ENCODE measurements at places on chromosomes 7 and 10.
A peak's percentile ranks its signal among the peaks of the same experiment; 100 is the strongest.

DNA sequence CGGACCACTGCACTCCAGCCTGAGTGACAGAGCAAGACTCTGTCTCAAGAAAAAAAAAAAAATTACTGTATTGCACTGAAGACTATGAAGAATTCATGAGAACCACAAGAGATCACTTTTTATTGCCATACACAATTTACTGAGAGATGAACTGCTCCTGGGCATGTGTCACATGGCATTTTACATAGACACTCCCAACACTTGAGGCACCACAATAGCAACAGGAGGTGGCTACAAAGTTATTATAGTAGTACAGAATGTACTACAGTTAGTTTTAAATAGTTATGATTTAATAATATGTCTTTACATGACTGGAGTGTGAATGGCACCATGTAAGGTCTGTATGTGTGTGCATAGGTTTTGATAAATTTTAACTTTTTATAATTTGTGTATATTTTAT lies 70.6 kb downstream of the KMT2E start:
- no peak for DNase-seq

GRCh38 chr7:88399036-88399435 lies 92.3 kb upstream of the STEAP4 start:
- DNase-seq, result no peak

GRCh38 chr10:97999066-97999922 lies 31.1 kb downstream of the CRTAC1 start:
- no peak for DNase-seq

DNA sequence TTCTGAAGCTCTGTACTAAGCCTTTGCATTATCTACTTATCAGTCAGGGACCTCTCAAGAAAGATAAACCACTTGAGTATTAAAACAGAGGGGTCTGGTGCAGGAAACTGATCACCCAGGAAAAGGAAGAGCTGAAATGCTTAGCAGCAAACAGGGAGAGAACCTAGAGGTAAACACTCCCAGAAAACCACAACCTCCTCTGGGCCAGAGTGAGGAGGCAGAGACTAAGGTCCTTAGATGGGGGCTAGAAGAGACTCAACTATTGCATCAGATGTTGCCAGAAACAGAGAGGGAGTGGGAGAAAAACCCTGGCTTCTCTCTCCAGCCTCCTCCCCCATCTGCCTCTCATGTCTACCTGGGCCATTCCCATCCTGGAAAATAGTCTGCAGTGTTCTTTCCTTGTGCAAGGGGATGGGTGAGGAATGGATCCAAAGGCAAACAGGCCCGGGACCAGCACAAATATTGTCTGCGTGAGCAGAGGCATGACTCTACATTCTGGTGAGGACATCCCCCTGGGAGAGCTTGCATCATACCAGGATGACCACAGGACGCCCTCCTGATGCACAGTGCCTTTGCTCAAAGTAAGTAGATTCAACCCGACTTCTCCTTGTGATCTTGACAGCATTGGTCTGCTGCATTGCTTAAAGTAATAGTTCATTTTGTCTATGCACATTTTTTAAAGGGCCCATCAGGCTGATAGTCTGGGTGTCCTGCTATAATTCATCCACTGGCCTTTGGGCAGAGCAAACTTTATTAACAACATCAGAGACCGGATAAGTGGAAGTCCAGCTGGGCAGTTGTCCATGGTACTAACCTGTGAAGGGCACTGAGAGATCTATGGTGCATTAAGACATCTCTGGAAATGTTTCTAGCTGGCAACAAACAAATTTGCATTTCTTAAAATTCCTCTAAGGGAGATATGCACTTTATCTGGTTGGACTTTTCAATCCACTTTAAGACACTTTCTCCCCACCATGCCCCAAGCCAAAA lies 22.4 kb upstream of the ODAD2 start:
- DNase-seq, result no peak

- DNase-seq, result no peak
These were observed 5.9 kb downstream of the FEZF1 start for GRCh38 chr7:122298618-122299017.

DNA sequence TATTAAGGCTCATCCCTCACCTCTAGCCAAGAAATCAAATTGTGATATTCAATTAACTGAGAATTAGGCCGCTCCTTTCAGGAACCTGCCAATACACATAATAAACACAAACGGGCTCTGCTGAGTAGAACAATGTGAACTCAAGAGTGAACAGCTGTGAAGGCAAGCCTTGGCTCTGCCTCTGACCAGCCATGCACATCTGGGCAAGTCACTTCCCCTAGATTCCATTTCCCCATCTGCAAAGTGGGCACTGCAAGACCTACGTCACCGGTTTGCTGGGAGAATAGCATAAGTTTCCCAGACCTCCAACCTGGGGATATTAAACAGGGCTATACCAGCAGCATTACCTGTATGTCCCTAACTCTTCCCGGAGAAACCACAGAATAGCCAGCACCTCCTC lies 355.2 kb downstream of the TNS3 start:
- no peak for DNase-seq

GRCh38 chr7:83947260-83947659 lies 247.3 kb downstream of the SEMA3A start:
- DNase-seq, result no peak

DNA sequence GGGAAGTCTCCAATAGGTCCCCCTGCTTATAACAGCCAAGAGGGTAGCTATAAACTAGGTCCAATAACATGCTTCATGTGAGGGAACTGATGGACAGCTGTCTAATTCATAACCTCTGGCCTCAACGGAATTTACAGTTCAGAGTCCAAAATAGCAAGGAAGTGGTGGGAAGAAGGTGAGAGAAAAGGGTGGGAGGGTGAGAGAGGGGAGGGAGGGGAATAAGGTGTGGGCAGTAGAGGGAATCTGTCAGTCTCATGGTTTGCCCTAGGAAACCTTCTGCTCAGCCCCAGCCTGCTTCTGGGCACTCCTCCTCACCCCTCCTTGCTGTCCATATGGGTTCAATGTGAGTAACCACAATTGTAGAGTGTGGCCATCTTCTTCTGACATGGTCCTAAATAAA lies 133.4 kb upstream of the ADO start:
- DNase-seq, result no peak

- DNase-seq, result no peak
These were observed 9.3 kb upstream of the GTPBP4 start for GRCh38 chr10:978826-979421.

DNA sequence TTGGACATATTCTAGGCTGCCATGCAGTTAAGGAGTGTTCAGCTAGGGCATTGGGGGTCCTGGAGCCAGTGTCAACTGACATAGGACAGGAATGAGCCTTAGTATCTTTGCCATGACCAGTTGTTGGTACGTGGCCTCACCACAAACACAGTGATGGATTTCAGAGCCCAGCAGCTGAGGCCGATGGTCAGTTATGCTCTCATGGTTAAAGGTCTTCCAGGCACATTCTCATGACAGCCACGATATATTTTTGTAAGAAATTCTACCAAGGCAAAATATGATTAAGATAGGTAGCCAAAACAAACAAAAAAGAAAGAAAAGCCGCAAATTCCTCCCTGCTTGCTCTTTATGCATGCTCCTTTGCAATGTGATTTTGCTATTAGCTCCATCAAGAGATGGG lies 47.8 kb downstream of the CDHR3 start:
- DNase-seq, result no peak

GRCh38 chr7:108291791-108292440 lies 161.8 kb upstream of the LAMB4 start:
- no peak for DNase-seq

GRCh38 chr10:70715853-70716795 lies 43.8 kb downstream of the ADAMTS14 start:
- no peak for DNase-seq

DNA sequence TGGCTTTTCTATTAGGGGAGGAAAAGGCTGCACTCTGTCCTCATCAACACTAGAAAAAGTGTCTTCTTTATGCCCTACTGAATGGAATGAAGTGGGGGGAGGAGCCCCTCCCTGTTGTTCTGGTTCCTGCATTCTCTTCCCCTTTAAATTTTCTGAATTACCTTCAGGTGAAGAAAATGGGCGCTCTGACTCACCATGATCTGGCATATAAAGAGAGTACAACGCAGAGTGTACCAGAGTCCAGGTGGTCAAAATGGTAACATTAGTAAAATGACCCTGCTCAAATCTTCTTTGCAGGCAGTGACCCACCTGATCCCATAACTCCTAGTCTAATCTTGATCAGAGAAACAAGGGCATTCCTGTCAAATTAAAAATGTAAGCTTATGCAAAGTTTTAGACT lies 80.7 kb downstream of the THSD7A start:
- DNase-seq, result no peak

GRCh38 chr7:11592699-11593098 lies 239.3 kb downstream of the THSD7A start:
- no peak for DNase-seq

DNA sequence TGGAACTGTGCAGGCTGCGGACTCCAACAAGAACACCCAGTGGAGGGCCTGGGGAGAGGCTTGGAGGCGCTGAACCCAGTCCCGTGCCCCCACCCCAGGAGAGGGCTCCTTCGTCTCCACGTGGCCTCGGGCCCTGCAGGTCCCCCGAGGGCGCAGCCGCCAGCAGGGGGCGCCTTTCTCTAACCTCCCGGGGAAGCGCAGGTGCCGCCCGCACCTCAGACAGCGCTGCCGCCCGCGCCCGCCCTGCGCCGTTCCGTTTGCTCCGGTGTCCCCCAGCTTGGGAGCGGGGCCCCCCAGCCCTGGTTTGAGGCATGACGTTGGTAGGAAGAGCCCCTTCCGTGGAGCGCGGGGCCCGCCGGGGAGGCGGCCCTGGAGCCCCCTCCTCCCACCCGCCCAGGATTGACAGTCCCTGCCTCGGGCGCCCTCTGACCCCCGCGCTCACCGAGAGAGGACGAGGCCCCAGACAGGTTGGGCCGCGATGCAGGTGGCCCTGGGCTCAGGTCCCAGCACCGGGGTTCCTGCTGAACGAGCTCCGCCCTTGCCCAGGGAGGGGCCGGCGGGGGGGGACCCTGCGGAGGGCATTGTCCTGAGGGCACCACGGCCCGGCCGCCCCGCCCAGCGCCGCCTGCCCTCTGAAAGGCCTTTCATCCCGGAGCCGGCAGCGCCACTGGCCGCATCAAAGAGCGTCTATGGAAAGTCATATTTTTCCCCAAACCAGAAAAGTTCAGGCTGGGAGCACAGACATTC lies 42.8 kb downstream of the FOXL3 start:
- peak; percentile 90 for DNase-seq

DNA sequence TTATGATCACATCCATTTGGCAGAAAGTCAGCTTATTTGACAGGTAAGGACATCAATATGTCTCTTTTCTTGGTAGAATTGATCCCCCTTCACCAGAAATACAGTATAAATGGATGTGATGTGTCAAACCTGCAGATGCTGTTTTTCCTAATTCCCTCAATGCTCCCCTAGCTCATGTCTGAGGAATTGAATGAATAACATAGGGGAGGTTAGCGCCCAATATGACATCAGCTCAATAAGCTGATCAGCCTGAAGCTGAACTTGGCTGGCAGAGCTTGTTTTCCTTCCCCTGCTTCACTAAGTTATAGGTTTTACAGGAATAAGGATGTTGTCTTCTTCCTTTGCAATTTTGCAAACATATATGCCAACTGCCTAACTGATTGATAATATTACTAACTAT lies 132.5 kb downstream of the REEP3 start:
- no peak for DNase-seq

GRCh38 chr10:44008270-44008916 lies 359.7 kb upstream of the ZNF32 start:
- no peak for DNase-seq

DNA sequence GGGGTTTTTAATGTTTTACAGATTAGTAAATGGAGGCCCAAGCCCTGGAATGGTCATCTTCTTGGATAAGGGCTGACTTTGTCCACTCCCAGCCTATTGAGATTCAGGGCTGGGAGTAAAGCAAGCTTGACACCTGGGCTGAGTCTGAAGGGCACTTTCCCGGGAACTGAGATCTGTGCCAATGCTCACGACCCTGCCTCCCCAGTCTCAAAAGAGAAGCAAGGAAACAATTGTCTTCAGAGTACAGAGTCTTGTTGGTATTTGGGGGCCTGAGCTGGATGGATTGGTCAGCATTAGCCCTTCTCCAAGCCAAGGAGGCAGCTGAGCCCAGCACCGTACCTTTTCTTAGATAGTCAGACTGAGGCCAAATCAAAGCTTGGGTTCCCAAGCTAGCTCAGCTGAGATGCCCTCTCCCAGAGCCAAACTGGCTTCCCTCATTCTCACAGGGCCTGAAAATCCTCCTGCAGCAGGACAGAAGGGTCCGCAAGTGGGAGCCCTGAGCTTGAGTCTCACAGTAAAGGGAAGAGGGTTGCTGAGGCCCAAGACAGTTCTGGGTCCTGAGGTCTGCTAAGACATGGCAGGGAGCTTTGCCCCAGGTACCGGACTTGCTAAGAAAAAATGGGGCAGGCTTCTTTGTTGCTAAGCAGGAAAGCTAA lies 3.7 kb downstream of the DDIT4 start:
- no peak for DNase-seq

DNA sequence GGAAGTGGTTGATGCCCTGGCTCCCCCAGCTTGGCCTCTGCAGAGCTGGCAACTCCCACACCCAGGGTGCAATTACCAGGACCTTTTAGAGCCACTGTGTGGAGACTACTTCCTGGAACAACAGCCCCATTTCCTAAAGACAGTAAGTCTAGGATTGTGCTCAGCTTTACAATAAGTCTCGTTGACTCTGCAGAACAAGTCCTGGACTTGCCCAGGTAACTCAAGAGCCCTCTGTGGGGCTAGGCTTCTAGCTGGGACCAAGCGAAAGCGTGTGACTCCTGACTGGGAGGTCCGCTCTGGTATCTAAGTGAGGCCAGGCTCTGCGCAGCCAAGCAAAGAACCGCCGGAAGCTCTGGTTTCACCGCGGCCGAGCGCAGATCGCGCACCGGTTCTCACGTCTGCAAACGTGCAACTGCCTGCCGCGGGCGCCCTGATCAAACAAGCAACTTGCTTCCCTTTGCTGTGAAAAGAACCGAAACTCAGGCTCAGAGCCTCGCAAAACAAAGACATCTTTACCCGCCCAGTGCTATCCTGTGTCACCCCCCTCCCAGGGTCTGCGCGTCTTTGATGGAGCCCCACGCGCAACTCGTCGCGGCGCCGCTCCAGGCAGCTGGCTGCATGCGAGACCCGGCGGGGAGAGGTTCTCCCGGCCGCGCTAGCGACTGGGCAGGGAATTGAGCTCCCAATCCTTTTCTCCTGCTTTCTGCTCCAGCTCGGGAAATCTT lies 4.4 kb upstream of the PDLIM1 start:
- no peak for DNase-seq

- DNase-seq, result peak; percentile 78
These were observed 10.4 kb upstream of the IL15RA start for GRCh38 chr10:5987747-5988146.

GRCh38 chr7:151838861-151839381 lies 38.0 kb downstream of the PRKAG2 start:
- DNase-seq, result peak; percentile 78

DNA sequence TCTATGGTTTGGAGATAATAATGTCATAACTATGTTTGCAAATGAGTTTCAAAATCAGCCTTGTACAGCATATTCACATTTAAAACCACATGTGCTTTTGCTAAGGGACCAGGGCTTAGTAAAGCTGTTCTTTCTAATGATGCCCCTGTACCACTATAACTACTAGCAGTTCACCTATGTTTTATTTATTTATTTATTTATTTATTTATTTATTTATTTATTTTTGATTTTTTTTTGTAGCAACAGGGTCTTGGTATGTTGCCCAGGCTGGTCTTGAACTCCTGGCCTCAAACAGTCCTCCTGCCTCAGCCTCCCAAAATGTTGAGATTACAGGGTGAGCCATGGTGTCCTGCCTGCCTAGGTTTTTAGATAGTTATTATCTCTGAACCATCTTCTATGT lies 96.9 kb downstream of the CFAP58 start:
- DNase-seq, result no peak

- no peak for DNase-seq
These were observed 206.4 kb upstream of the NFE2L3 start for GRCh38 chr7:25945608-25946007.

Data from Right ventricle myocardium inferior (tissue), 1 donor.